ENCODE measurements at places on chromosomes 6 and 20. TPM values are rescaled to one million over a fixed set of nuclear protein-coding genes. Genes with fewer than 3 reads are reported as not detected.

The MRPL14 gene
- 27.3 TPM for total RNA-seq

The F13A1 gene
- 31.6 TPM for total RNA-seq

The FLRT3 gene
- 4.8 TPM for total RNA-seq

The ENPP5 gene
- 8.5 TPM for total RNA-seq

The RPP21 gene
- 104 TPM for total RNA-seq

The HUS1B gene
- total RNA-seq: 1.8 TPM

DNA sequence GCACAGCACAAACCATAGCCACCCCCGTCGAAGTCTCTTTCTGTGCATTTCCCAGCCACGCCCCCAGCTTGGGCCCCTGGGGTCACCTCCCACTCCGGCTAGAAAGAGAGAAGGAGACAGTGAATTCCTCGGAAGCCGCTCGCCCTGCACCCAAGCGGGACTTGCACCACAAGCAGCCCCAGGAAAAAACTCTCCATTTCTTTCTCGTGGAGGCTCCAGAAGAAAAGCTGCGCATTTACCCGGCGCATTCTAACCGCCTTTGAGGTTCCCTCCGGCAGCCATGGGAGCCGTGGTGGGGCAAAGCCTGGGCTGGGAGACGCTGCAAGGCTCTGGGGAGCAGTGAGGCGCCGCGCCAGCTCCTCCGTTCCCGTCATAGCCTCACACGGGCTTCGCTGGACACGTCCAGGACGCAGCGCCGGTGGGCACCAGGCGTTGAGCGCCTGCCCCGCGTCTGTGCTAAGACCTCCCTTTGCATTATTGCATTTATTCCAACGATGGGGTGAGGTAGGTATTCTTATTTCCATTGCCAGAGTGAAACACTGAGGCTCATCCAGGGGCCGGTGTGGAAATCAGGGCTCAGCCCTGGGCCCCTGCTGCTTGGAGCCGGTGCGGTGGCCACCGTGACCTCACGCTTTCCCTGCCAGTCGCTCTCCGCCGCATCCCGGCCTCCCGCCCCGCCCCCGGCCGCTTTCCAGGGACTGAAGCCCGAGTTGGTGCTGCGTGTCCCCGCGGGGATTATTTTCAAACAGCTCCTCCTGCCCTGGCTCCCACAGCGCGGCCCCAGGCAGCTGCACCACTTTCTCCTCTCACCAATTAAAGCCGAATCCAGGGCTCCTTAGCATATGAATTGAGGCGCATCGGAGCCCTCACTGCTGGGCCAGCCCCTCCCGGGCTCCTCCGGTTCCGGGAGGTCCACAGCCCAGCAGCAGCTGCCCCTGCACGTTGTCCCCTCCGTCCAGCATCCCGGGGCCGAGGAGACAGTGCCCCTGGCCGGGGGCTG is 148.3 kb upstream of the AFDN start:
- DNase-seq: peak; percentile 46
- H3K27me3 ChIP-seq: no peaks in the 10 kb centered on the region
- no peaks in the 10 kb centered on the region for H3K36me3 ChIP-seq
- peak overlapping the region; percentile 29 for H3K4me3 ChIP-seq
- no peak overlapping the region for H3K27ac ChIP-seq

- no peak overlapping the region for H3K4me3 ChIP-seq
- DNase-seq: no peak
- H3K27ac ChIP-seq: no peak overlapping the region
- H3K27me3 ChIP-seq: no peaks in the 10 kb centered on the region
Measured at GRCh38 chr6:12148841-12149240, 136.7 kb downstream of the HIVEP1 start.

DNA sequence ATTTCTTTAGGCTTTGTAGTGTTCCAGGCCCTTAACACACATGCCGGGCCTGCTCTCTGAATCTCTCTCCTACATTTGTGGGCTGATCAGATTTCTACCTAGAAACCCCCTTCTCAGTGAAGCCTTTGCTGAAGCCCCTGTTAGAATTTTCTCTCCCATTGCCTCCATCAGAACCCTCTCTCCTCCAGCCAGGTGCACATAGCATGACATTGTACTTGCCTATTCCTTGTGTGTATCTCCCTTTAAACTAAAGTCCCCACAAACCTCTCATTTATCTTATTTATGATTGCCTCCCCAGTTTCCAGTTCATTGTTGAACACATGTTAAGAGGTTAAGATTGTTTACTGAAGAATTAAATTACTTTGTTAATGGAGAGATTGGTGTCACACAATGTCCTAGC is 325.5 kb upstream of the CITED2 start:
- H3K4me1 ChIP-seq: peaks cover 2% of the 10 kb centered on the region
- H3K36me3 ChIP-seq: no peaks in the 10 kb centered on the region

GRCh38 chr6:119430805-119431204 is 81.2 kb upstream of the MAN1A1 start:
- no peaks in the 10 kb centered on the region for H3K27me3 ChIP-seq
- H3K36me3 ChIP-seq: no peaks in the 10 kb centered on the region
- no peaks in the 10 kb centered on the region for H3K4me1 ChIP-seq
- DNase-seq: no peak
- H3K27ac ChIP-seq: no peak overlapping the region

GRCh38 chr6:140806431-140806830 is 1326.3 kb upstream of the GJE1 start:
- H3K27ac ChIP-seq: no peak overlapping the region
- DNase-seq: no peak
- no peak overlapping the region for H3K4me3 ChIP-seq
- H3K4me1 ChIP-seq: no peaks in the 10 kb centered on the region
- H3K27me3 ChIP-seq: no peaks in the 10 kb centered on the region

DNA sequence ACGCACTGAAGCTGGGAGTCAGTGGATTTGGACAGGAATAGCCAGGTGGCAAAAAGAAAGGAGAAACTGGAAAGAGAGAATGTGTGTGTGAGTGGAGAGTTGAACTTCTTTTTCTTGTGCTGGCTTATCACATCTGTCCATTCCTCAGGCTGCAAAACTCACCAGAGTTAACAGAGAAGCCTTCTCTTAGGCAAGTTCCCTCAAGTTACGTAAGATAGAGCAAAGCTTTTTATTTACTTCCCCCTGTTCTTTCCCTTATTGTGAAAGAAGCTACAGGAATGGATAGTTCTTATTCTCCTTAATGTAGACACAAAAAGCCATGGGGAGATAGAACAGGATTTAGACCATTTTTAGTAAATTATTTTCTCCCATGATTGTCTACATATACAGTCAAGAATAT is 188.6 kb downstream of the BMP2 start:
- H3K4me1 ChIP-seq: no peaks in the 10 kb centered on the region
- no peak overlapping the region for H3K27ac ChIP-seq
- DNase-seq: no peak
- H3K4me3 ChIP-seq: no peak overlapping the region
- H3K36me3 ChIP-seq: no peaks in the 10 kb centered on the region

DNA sequence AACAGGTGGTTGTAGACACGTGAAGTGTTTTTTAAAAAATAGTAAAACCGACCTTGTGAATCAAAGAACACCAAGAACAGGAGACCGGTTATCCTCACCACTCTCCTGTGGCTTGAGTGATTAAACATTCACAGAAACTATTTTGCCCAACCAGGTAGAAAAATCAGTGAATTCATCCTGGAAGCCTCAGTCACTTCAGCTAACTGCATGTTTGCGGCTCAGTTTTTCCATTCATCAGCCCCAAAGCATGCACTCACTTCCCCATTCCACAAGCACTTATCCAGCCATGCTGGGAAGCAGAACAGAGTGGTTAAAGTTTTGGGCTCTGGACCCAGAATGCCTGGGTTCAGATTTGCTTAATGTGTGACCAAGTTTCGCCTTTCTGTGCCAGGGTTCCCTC is 2.4 kb downstream of the LRRN4 start:
- H3K36me3 ChIP-seq: no peaks in the 10 kb centered on the region
- DNase-seq: no peak
- H3K4me3 ChIP-seq: no peak overlapping the region
- no peaks in the 10 kb centered on the region for H3K27me3 ChIP-seq
- H3K27ac ChIP-seq: no peak overlapping the region

DNA sequence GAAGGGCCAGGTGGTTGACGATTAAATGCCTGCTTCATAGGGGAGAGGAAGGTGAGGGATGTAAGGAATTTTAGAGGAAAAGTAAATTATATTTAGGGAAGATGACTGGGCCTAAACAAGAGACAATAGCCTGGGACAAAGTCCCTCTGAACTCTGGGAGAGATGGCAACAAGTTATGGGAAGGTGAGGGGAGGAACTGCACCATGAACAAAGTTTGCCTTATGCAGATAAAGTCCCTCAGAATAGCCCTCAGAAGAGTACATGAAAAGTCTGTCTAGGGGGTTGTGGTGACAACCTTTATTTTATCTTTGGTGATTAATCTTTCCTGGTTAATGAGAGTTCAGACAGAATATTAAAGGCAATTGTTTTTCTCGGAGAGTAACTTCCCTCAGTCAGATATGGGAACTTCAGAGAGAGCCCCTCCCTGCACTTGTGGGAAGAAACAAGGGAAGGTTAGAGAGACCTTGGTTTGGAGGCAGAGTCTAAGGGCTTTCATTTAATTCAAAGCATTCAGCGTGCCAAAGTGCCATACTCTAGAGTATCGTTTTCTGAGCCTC is 27.1 kb upstream of the FAM217A start:
- no peak overlapping the region for H3K27ac ChIP-seq
- no peaks in the 10 kb centered on the region for H3K36me3 ChIP-seq
- no peak for DNase-seq
- no peaks in the 10 kb centered on the region for H3K27me3 ChIP-seq
- no peaks in the 10 kb centered on the region for H3K4me1 ChIP-seq

DNA sequence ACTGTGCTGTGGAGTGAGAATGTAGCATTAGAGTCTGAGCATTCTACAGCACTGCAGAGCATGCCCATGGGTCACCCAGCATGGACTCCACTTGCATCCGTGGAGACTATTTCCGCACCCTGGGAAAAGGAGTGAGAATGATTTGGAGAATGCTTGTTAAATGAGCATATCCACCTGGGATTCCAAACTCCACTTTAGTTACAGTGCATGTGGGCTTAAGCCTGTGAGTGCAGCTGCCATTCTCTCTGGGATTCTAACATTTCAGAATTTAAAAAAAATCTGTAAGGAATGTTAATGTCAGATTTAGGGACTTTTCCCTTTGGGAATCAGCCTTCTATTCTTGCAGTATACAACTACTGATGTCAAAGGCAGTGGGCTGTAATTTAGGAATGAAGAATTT is 33.4 kb downstream of the KIF25 start:
- H3K36me3 ChIP-seq: no peaks in the 10 kb centered on the region
- H3K27ac ChIP-seq: no peak overlapping the region
- H3K27me3 ChIP-seq: no peaks in the 10 kb centered on the region
- no peak for DNase-seq
- peaks cover 2% of the 10 kb centered on the region for H3K4me1 ChIP-seq
- no peak overlapping the region for H3K4me3 ChIP-seq

GRCh38 chr6:156163311-156163710 is 613.9 kb upstream of the ARID1B start:
- no peaks in the 10 kb centered on the region for H3K27me3 ChIP-seq
- H3K4me1 ChIP-seq: peaks cover 8% of the 10 kb centered on the region
- DNase-seq: no peak

DNA sequence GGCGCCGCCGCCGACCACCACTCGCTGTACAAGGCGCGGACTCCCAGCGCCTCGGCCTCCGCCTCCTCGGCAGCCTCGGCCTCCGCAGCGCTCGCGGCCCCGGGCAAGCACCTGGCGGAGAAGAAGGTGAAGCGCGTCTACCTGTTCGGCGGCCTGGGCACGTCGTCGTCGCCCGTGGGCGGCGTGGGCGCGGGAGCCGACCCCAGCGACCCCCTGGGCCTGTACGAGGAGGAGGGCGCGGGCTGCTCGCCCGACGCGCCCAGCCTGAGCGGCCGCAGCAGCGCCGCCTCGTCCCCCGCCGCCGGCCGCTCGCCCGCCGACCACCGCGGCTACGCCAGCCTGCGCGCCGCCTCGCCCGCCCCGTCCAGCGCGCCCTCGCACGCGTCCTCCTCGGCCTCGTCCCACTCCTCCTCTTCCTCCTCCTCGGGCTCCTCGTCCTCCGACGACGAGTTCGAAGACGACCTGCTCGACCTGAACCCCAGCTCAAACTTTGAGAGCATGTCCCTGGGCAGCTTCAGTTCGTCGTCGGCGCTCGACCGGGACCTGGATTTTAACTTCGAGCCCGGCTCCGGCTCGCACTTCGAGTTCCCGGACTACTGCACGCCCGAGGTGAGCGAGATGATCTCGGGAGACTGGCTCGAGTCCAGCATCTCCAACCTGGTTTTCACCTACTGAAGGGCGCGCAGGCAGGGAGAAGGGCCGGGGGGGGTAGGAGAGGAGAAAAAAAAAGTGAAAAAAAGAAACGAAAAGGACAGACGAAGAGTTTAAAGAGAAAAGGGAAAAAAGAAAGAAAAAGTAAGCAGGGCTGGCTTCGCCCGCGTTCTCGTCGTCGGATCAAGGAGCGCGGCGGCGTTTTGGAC is 2.0 kb downstream of the SOX4 start:
- no peaks in the 10 kb centered on the region for H3K27me3 ChIP-seq
- H3K4me3 ChIP-seq: peak overlapping the region; percentile 85
- peak; percentile 67 for DNase-seq
- H3K36me3 ChIP-seq: no peaks in the 10 kb centered on the region
- H3K27ac ChIP-seq: peak overlapping the region; percentile 87

DNA sequence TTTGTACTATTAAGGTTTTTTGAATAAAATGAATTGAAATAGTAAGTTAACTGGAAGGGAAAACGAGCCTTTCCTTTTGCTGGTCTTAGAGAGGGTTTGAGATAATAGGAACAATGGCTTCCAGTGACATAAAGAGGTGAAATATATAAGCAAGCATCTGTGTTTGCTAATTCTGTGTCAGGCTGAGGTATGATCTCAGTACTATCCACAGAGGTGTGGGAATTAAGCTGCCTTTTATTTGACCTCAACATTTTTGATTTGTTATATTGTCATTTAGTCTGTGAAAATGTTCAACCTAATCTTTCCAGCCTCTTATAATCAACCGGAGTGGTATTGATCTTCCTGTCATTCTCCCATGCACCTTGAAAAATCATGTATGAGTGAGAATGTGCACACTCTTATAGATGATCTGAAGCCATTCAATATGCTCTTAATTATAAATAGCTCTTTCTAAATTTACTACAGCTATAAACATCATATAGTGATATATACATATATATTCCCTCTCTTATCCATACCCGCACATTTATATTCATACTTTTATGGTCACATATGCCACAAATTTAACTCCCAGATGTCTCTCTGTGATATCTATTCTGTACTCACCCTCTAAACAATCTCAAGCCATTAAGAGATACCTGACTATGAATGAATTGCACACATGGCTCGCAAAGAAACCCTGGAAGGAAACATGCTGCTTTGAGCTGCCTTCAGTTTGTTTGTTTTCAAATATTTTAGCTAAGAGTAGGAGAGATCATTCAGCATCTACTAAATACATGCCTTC is 754.7 kb upstream of the NRSN1 start:
- DNase-seq: no peak
- no peak overlapping the region for H3K4me3 ChIP-seq
- H3K36me3 ChIP-seq: no peaks in the 10 kb centered on the region
- H3K4me1 ChIP-seq: no peaks in the 10 kb centered on the region
- H3K27ac ChIP-seq: no peak overlapping the region
- H3K27me3 ChIP-seq: no peaks in the 10 kb centered on the region

- no peaks in the 10 kb centered on the region for H3K36me3 ChIP-seq
- H3K4me1 ChIP-seq: no peaks in the 10 kb centered on the region
- H3K27me3 ChIP-seq: no peaks in the 10 kb centered on the region
Measured at GRCh38 chr6:149484733-149485700, at the start of gene ZC3H12D. Gene ZC3H12D (minus strand): TSS chr6:149485014. CDS start chr6:149474543, 10,471 bp downstream.
